Caudate nucleus (tissue), 63 donors: ENCODE measurements at places on chromosomes 1 and 21.
A peak's percentile ranks its signal among the peaks of the same experiment; 100 is the strongest.

- no peak for DNase-seq
Measured at GRCh38 chr21:41564871-41565274, 56.9 kb upstream of the TMPRSS2 start.

DNA sequence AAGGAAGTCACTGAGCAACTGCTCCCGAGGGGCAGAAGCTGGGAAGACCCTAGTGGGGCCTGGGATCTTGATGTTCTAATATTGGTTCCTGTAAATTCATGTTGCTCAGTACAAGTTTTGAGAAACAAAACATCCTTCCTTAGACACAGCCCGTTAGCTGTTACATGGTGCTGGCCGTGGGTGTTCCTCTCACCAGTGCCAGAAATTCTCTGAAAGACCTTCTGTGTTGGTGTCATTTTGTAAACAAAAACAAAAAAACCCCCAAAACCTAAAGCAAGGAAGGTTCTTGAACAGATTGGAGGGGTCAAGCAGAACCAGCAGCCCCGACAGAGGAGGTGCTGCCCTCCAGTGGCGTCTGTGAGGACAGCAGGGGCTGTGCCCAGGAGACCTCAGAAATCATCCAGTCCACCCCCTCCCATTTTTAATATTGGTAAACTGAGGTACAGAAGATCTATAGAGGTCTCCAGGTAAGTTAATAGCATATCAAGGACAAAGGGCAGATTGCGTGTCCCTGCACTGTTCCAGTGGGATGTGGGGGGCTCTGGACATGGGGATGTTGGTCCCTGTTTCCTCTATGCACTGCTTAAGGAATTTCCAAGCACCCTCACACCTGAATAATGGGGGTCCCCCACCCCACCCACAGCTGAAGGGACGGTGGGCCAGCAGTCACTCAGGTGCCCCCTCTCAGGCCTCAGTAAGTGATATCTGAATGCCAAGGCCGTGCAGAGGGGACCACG is 38.2 kb downstream of the SLC2A7 start:
- peak; percentile 58 for DNase-seq

DNA sequence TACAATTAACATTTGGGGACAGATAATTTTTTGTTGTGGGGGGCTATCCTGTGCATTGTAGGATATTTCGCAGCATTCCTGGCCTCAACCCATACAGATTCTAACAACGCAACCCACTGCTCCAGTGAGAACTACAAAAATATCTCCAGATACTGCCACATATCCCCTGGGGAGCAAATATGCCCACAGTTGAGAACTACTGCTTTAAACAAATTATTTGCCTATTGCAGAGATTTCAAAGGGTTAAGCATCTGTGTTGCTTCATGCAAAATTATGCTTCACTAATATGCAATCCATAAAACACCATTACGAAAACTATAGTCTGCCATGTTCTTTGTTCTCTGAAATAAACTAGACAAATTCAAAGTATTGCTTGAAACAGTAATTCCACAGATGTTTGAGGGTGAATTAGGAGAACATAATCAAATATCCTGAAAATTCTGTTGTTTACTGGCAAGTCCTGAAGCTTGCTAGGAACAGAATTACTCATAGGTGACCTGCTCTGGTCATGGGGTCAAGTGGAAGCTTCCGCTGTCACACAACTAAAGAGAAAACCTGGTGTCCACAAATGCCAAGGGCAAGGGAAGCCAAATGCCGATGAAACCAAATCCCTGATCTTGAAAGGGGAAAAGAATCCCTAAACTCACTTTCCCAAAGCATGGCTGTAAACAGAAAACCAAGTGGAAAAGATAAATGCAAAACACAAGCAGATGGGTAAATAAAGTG is 149.4 kb downstream of the RERE start:
- no peak for DNase-seq

DNA sequence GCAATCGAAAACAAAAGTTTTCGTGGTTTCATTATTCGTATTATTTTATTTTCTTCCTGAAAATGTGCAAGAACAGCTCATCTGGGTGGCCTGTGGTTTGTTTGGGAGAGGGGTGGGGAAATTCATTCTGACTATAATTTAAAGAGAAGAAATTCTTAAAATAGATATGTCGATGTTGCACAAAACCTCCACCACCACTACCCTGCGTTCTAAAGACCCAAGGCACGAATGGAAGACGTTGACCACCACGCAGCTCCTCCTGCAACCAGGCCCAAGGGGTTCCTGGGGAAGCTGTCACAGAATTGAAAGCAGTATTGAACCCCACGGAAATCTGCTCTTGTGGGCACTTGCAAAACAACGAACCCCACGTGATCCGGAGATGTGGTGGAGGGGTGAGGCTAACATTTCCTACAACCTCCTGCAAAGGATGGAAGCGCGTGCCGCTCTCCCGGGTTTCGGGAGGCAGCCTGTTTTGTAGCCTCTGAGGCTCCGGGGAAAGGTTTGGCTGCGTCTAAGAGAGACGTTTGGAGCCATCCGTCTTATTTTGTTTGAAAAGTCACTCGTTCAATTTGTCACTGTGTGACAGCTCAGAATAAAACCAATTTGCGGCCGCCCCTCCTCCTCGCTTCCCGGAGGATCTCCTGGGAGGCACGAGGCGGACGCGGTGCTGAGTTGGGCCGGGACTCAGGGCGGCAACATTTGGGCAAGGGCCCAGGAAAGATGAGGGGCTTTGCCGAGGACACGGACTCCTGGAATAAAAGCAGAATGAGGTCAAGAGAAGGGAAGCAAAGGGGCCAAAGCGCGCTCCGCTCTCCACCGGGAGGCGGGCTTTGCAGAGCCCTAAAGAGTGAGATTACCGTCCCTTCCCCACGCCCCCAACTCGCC is 810 bp upstream of the HLX start:
- DNase-seq, result no peak

DNA sequence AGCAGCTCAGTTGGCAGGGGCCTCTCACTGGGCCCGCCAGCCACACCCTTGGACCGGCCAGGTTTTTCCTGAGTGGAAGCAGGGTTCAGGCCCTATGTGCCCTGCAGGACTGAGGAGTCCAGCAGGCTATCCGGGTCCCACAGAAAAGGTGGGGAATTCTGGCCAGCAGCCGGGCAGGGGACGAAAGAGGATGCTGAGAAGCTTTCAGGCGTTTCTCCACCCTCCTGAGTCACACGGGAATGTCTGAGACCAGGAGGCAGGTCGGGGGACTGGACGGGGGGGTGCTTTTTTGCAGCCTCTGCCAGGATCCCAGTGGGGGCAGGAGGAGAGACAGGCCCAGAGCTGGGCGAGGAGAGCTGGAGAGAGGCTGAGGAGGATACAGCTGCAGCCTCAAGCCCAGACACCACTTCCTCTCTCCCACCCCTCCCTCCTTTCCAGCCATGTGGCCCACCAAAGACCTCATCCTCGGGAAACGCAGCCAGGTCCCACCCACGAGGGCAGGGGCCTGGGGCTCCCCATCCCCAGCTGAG is 105.4 kb downstream of the SPSB1 start:
- DNase-seq, result no peak

DNA sequence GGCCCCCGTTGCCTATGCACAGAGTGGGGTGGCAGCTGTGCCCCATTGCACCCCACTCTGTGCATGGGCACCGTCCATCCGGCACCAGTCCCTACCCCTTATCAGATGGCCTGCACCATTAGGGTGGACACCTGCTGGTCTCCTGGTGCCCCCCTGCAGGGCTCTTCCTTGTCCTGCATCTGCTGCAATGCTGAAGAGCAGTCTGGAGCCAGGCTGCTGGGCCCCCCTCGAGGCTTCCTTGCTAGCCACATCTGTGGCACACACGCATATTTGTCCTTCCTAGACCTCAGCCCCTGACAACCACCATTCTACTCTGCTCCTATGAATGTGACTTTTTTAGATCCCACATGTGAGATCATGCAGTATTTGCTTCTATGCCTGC is 56.4 kb downstream of the COL18A1 start:
- no peak for DNase-seq

DNA sequence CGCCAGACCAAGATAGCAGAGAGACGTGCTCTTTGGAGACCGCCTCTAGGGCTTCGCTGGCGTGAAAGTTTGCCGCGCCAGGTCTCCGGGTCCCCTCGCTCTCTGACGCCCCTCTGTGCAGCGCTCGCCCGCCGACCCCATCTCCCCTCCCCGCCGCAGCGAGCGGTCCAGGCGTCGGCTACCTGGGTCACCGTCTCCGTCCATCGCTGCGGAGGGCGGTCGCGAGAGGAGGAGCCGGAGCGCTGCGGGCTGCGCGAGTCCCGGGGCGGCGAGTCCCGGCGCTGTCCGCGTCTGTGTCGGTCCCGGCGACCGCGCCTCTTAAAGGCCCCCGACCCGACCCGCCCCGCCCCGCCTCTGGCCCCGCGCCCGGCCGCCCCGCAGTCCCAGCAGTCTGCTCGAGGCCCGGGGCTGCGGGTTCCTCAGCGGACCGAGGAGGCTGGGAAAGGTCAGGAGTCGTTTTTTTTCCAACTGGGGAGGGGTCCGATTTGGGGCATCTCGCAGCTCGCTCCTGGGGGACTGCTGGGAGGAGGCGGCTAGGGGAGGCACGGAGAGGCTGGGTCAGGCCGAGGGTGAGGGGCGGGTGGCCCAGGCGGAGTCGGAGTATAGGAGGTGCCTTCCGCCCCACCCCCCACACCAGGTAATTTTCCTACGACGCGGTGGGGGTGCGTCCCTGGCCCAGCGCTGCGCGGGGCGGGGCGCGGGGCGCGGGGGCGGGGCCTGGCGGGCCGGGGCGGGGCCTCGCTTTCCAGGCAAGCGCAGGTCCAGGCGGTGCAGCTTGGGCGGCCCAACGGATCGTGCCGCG is at the start of the genes FBXO2 and FBXO44:
Gene FBXO2 (minus strand): TSS at position 293 of the 802 bp plus-strand sequence. CDS start 89 bp downstream, at position 204.
Gene FBXO44 (plus strand): TSS at position 741 of the 802 bp plus-strand sequence. CDS start 959 bp downstream, outside the sequence.
- no peak for DNase-seq

- no peak for DNase-seq
Measured at GRCh38 chr21:30439975-30440374, at the start of gene KRTAP15-1. KRTAP15-1 (plus strand) TSS chr21:30440275; CDS start chr21:30440328, 53 bp downstream.

DNA sequence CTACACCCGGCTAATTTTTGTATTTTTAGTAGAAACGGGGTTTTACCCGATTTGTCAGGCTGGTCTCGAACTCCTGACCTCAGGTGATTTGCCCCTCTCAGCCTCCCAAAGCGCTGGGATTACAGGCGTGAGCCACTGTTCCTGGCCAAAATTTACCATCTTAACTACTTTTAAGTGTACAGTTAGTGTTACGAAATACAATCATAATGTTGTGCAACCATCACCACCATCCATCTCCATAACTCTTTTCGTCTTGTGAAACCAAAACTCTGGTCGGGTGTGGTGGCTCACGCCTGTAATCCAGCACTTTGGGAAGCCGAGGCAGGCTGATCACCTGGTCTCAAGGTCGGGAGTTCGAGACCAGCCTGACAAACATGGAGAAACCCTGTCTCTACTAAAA is 14.1 kb upstream of the ZBTB40 start:
- DNase-seq, result no peak

- peak; percentile 16 for DNase-seq
Measured at GRCh38 chr1:42013881-42014470, 95.3 kb upstream of the HIVEP3 start.

DNA sequence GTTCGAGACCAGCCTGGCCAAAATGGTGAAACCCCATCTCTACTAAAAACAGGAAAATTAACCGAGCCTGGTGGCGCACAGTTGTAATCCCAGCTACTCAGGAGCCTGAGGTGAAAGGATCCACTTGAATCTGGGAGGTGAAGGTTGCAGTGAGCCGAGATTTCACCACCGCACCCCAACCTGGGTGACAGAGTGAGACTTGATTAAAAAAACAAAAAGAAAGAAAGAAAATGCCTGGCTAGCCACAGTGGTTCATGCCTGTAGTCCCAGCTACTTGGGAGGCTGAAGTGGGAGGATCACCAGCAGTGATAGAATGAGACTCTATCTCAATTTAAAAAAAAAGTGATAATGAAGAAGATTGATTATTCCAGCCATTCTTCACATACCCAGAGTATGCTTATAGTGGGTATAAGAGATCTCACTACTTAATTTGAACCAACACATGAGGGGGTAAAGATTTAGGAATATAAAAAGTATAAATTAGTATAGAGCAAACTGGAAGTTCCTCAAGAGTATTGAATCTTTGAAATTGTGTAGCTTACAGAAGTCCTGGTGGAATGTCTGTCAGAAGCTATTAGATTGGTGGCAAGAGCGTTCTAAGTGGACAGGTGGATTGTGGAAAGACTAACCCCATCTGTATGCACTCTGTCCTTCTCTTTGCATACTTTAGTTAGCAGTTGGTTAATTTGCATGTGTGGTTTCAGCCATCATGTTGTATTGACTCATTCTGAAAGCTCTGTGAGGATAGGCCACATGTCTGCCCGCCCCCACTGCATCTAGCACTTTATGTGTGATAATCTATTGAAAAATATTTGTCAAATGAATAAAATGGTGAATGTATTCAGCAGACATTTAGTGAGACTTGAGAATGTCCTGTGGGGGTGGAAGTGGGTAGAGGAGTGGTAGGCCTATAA is 25.0 kb downstream of the RLF start:
- no peak for DNase-seq

DNA sequence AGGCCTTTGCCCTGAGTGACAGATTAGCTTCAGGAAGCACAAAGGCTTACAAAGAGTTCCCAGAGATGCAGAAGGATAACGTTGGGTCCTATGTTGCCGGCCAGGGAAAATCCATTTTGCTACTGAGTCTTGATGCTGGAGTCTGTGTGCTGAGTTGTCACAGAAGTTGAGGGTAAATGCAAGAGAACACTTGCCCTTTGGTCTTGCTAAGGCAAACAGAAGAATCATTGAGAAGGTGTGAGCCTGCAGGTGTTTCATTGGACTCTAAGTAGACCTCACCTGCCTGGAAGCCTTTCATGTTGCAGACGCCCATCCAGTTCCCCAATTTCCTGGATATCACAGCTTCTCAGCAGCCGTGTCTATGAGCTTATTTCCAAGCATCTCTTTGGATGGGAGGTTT is 105.2 kb downstream of the PCP4 start:
- no peak for DNase-seq

- DNase-seq, result no peak
Measured at GRCh38 chr1:4301007-4301406, 353.4 kb upstream of the AJAP1 start.

GRCh38 chr1:26009796-26010447 is 11.7 kb upstream of the EXTL1 start:
- DNase-seq, result no peak

- DNase-seq, result no peak
Measured at GRCh38 chr1:159341736-159342135, 39.6 kb downstream of the FCER1A start.

GRCh38 chr1:205442051-205442725 is 13.7 kb downstream of the BLACAT1 start:
- no peak for DNase-seq

GRCh38 chr1:93636712-93637111 is 44.9 kb downstream of the BCAR3 start:
- no peak for DNase-seq

DNA sequence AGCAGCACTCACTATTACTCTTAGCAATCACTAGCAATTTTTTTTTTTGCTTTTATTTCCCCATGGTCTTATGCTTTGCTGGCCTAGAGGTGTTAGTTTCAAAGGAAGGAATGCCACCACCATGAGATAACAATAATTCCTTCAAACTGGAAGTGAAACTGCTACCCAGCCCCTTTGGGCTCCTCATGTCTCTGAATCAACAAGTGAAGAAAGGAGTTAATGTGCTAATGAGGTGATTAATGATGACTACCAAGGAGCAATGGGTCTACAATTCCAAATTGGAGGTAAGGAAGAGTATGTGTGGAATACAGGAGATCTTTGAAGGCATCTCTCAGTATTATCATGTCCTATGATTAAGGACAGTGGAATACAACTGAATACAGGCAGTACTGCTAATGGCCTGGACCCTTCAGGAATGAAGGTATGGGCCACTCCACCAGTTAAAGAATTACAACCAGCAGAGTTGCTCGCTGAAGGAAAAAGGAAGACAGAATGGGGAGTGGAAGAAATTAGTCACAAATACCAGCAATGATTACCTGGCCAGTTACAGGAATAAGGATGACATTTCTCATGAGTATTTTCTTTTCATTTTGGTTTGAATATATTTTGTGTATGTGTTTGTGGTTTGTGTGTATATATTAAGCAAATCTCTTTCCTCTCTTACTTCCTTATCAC is 652.9 kb downstream of the ADGRL2 start:
- DNase-seq, result no peak

GRCh38 chr1:87739141-87739540 is 410.5 kb downstream of the LMO4 start:
- no peak for DNase-seq
